HCT116 (cell line): ENCODE measurements at places on chromosomes 12 and 14.

DNA sequence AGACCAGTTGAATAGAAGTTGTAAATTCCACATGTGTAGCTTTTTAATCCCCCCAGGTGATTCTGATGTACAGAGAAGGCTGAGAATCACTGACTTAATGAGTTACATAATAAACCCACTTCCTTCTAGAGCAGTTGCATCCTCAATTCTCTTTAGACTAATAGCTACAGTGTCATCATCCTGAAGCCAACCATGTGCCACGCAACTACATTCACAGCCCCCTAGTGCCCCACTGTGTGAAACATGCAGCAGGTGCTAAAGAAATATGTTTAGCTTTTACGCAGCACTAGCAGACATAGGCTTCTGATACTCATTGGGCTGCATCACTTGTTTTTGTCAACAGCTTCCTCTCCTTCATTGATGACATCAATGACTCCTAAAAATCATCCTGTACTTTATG lies 1168.3 kb downstream of the BCL11B start:
- DNase-seq: no peak

- DNase-seq: no peak
Observed at GRCh38 chr12:1890119-1890703, 28.2 kb downstream of the CACNA2D4 start.

GRCh38 chr12:32661706-32662105 lies 17.4 kb upstream of the DNM1L start:
- no peak for DNase-seq

DNA sequence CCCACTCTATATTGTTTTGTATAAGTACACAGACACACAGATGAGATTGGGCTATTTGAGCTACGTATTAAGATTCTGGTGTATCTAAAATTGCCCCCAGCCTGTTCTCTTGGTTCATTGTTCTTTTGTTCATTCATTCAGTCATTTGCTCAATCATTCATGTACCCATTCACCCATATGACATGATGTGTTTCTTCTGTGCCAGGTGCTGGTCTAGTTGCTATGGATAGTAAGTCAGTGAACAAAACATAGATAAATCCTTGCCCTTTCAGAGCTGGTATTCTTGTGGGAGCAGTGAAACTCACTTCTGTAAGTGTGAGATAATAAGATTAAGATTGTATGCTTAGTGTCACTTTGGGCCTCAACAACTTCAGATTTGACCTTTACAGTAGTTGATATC lies 191.3 kb downstream of the TMTC2 start:
- no peak for DNase-seq

DNA sequence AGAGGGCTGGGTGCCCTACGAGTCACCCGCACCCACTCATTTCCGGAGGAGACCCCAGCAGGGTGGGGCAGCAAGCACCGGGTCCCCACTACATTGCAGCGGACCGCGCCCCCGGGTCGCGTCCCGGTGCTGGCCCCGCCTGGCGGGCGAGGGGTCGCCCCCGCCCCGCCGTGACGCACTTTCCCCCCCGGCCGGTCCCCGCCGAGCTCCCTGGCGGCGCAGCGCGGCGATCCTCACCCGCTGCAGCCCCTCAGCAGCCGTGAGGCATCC lies 106.1 kb downstream of the PRICKLE1 start:
- DNase-seq: no peak

- no peak for DNase-seq
Observed at GRCh38 chr12:92149563-92149962, 3.9 kb upstream of the BTG1 start.

DNA sequence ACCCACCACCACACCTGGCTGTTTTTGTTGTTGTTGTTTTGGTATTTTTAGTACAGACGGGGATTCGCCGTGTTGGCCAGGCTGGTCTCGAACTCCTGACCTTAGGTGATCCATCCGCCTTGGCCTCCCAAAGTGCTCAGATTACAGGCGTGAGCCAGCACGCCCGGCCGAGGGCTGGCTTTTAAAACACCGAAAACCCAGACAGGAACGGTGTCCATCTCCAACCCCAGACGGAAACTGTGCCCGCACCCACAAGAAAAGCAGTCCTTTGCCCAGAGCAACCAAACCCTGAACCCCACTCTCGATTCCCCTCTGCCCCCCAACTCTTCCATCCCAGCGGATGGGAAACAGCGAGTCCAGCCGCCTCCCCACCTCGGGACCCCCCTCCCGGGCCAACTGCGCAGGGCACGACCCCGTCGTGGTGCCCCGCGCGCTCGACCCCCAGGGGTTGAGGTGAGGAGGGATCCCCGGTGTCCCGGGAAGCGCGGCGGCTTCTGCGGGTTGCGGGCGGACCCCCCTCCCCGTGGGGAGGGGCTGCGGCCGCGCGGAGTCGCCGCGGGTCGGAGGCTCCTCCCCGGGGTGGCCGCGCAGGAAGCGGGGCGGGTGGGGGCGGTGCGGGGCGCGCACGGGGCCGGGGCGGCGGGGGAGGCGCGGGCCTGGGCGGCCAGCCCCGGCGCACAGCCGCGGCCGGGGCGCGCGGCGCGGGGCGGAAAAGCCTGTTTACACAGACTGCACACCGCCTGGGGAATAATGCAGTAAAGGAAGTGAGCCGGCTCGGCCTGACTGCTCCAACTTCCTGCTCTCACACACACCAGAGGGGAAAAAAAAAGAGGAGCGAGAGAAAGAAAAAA lies at the start of gene ELK3:
Gene ELK3 (plus strand): TSS at position 651 of the 851 bp plus-strand sequence.
- DNase-seq: no peak

DNA sequence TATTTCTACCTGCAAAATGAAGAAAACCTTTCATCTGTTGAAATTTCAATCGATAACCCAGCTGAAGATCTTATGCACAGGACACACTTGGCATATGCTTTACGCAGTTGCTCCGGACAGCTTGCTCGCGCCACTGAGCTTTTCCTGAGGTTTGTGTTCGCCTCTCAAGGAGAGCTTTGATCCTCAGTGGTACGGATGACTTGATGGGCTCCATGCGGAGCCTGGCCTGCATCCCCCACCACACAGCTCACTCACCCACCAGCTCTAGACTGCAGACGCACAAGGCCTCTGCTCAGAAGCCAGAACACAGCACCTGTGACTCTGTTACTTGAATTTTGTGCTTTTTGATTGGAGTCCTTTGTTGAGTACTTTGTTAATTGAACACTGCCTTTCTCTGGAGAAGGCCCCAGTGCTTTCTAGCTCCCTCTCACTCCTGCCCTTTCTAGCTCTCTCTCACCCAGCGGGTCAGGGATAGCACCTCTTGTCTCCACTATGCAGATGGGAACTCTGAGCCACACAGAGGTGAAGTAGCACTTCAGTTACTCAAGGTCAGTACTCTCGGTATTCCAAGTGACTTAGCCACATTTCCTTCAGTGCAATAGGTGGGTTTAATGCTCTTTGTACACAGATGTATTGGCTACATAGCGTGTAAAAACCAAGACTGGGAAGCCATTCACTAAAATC lies 52.1 kb downstream of the TBC1D30 start:
- DNase-seq: no peak
